ENCODE measurements at places on chromosomes 7 and 10. TPM values are rescaled to one million over a fixed set of nuclear protein-coding genes. Genes with fewer than 3 reads are reported as not detected.

FAM241B gene
- 8.0 TPM for total RNA-seq

DNA sequence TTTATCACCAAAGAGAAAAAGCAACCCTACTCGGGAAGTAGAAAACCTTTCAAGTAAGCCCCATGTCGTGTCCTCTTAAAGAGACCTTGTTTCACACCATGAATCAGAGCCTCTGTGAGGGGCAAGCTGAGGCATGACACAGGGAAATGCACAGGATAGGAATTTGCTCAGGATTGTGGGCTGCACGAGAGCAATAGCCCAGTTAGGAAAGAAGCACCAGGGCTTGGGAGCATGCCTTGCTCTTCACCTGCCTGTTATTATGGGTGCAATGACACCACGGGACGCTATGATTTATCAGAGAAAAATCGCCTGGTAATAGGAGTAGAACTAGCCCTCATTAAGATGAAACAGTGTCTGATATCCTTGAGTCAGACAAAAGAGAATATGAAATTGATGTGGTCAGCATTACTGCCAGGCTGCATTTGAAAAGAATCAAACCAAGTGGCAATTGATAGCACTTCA lies 562.9 kb upstream of the NRP1 start:
- no peak for DNase-seq

DNA sequence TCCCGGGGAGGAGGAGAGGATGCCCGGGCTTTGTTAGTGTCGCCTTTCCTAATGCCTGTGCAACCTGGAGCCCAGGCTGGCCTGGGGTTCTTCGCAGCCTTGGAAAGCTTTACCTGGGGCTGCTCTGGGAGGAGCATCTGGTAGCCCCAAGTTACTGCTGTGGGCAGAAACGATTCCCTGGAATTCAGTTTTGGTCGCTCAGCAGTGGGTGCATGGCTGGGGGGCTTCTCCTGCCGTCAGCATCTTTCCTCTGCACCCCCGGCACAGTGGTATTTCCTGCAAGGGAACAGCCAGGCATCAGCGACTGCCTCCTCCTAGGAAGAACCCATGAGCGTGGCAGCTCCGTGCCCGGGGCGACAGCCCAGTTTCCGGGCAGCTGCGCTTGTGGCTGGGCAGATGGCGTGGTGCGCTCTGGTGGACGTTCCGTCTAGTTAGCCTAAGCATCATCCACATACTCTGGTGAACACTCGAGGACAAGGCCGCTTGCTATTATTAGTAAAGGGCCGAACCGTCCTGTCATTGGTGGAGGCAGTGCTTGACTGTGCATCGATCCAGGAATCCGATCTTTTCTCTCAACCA lies 107.0 kb upstream of the BTBD16 start:
- no peak for DNase-seq

GBX1 gene
- total RNA-seq: not detected

- no peak for DNase-seq
Observed at GRCh38 chr10:114504769-114505579, 100.7 kb upstream of the AFAP1L2 start.

- DNase-seq: no peak
Observed at GRCh38 chr7:11935905-11936304, 103.9 kb upstream of the THSD7A start.

- no peak for DNase-seq
Observed at GRCh38 chr10:31399171-31399570, 80.2 kb downstream of the ZEB1 start.

DNA sequence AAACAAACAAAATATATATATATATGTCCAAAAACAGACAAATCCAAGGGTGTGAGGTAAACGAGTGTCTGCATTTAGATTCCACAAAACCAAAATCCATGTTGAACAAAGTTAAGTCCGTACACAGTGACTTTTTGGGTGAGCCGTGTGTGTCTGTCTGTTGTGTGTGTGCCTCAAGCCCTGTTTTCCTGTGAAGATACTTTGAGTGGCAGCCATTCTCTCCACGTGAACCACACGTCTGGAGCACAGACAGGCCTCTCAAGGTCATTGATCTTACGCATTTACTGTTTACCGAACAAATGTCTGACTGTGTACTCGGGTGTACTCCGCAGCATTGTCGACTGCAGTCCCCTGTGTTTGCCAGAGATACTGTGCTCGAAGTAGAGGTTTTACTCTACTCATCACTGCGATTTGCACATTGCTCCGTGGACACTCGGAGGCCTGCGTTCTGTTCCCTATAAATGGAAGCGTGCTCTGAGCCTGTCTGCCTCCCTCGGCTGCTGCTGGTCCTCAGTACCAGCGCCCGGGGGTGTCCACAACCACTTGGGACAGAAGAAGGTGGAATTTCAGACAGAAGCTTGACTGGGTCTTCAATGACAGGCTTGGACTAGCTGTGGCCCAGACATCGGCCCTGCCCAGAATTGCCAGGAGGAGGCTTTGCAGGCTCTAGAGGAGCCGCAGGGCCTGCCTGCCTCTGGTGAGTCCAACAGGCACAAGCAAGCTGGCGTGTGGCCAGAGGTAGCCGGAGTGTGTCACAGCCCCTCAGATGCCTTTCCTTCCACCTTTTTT lies 22.1 kb downstream of the CYP17A1 start:
- DNase-seq: no peak

LRRD1 gene
- not detected for total RNA-seq

DNA sequence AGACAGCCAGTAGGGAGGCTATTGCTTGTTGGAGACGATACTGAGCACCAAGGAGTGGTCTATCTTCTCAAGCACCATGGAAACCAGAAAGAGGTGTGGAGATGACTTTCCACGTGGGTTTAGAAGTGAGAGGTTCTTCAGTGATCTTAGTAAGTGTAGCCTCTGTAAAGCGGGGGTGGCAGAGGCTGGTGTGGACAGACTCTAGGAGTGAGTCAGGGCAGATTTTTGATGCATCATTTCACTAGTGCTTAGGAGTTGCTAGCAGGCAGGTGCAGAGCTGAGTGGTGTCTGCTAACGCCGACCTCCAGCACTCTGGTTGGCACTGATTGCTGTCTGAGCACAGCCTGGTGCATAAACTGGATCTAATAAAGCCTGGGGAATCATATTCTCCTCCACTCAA lies 78.4 kb upstream of the ADO start:
- DNase-seq: no peak

GRCh38 chr10:130353928-130354572 lies 217.9 kb downstream of the GLRX3 start:
- no peak for DNase-seq

- DNase-seq: no peak
Observed at GRCh38 chr10:22427101-22427500, 81.8 kb downstream of the SPAG6 start.

- DNase-seq: no peak
Observed at GRCh38 chr10:64277536-64277935, 756.3 kb downstream of the REEP3 start.

NUP205 gene
- total RNA-seq: 92.7 TPM

DNA sequence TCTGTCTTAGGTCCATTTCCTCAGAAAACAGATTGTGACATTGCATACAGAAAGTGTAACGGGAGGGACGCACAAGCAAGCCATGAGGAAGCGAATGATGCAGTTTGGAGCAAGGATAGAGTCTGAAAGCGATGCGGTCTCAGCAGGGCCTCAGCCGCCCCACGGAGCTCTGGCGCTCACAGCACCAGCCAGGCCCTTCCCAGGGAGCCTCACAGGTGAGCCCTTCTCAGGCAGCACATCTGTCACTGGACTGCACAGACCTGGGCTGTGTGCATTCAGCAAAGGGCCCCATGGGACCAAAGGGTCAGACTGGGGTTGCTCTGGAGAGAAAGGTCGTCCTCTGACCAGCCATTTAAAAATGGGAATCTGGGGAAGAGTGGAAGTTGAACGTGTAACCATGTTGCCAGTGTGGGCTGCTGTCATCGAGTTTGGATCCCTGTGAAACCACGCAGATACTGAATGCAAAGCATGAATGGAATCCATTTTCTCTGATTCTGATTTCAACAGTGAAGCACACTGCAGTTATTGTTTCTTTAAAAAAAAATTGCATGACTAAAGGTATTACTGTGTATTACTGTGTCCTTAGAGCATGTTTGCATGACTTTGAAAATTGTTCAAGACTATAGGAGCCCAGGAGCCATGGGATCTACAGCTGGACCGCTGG lies 350.0 kb upstream of the AKR1E2 start:
- no peak for DNase-seq

TRIL gene
- not detected for total RNA-seq

FXYD4 gene
- total RNA-seq: not detected

DNA sequence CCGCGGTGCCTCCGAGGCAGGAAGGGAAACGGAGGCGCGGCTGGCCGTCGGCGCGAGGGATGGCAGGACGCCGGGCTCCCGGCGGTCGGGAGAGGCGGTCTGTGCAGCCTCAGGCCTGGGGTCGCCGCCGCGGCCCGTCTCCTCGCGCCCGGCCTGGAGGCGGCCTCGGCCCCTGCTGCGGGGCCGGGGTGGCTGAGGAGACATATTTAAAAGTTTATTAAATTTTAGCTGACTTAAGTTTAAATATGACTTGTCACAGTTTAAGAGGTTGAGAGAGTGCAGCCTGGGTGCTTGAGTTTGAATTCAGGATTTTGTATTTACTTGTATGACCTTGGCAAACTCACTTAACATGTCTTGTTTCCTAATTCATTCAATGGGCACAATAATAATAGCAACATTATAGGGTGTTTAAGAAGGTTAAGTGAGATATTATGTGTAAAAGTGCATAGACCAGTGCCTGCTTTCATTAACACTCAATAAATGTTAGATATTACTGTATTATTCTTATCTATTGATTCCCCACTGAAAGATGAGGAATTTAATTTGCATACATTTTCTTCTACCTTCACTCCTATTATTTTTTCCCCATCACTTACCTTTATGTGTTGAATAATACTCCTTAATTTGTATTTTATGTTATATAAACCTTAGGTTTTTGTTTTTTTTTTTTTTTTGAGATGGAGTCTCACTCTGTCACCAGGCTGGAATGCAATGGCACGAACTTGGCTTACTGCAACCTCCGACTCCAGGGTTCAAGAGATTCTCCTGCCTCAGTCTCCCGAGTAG lies 718 bp downstream of the DYNC2I1 start:
- no peak for DNase-seq

- DNase-seq: no peak
Observed at GRCh38 chr7:44673771-44674170, 67.3 kb downstream of the OGDH start.

GRCh38 chr7:144854839-144855424 lies 19.1 kb upstream of the TPK1 start:
- DNase-seq: no peak

- DNase-seq: no peak
Observed at GRCh38 chr10:86715156-86715795, 41.1 kb upstream of the BMPR1A start.

DNA sequence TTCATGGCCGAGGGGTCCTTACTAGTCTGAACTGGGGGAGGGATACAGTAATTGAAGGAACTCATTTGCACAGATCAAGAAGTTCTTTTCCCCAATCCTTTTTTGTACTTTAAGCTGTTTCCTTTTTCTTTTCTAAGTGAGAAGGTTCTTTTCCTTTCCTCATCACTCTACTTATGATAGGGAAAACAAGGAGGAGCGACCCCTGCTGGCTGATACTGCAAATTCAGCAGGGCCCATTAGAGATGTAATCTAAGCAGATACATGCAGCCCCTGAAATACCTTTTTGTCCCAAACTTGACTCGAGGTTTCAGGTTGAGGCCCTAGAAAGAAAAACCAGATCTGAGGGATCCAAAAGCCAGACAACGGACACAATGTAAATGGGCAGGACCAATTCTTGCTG lies 305.5 kb downstream of the DNAJB9 start:
- DNase-seq: no peak

DNA sequence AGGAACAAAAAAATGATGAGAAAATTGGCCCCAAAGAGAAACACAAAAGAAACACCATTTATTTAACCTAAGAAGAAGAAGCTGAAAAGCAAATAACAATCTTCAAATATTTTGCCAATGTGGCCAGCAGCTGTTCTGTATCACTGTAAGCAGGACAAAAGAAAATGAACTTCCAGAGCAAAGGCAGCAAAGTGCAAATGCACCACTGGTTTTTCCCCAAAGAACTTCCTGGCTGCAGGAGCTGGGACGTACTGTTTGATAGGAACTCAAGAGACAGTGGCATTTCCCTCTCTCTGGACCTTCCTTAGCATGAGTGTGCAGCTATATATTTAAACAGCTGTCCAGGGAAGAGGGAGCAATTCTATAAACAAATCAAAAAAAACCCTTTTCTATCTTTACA lies 60.4 kb downstream of the RNLS start:
- DNase-seq: no peak
